NCI-H2081 (cell line): ENCODE measurements at places on chromosomes 4 and X.

- DNase-seq, result no peak
These were observed 55.6 kb upstream of the NKAP start for GRCh38 chrX:119999087-119999634.

GRCh38 chr4:6367371-6367851 is 97.8 kb downstream of the WFS1 start:
- DNase-seq, result peak; percentile 48

- no peak for DNase-seq
These were observed 126.1 kb downstream of the GPC3 start for GRCh38 chrX:133859336-133859735.

GRCh38 chr4:90641861-90642599 is 514.8 kb downstream of the CCSER1 start:
- no peak for DNase-seq

DNA sequence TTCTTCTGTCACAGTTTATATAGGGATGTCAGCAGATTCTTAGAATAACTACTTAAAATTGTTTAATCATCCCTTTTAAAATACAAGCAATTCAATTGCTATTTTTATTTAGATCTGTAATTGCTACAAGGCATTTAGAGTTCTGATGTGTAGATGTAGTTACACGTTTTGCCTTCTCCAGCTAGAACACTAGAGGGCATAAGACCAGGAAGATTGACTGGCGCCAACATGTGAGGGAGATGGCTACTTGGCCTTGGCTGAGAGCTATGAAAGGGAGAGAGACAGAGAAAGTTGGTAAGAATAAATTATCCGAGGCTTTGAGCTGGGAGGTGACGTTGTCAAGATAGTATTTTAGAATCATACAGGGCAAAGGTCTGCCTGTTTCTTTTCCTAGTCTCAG is 563.7 kb upstream of the PRKX start:
- DNase-seq, result peak; percentile 22
